ENCODE measurements at places on chromosomes 2 and 18.

- DNase-seq, result no peak
These were observed 293.9 kb upstream of the DLGAP1 start for GRCh38 chr18:4748975-4749374.

DNA sequence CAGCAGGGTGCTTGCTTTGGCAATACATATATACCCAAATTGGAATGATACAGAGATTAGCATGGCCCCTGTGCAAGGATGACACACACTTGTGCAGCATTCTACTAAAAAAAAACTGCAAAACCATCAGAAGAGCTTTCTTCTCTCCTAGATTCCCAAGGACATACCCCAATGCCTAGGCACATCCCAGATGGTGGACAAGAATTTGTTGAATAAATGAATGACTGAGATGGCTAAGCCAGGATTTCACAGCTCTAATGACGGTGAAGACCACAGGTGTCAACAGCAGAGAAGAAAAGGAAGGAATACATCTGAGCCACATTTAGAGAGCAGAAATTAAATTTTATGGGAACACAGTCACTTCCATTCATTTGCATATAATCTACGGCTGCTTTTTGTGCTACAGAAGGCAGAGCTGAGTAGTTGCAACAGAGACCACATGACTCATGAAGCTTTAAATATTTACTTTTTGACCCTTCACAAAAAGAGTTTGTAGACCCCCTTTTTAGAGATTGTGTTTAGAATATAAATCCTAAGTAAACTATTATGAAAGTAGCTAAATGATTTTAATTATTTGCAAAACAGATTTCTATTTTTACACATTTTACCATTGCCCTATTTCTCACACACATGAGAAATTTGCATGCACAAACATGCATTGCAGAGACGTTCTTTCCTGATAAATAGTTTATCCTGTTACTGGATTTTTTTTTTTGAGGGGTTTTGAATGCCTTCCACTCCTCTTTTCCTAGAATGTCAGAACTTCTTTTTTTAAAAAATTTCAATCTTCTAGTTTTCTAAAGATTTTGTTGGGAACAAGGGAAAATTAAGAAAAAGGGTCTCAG, 119.0 kb downstream of the PMAIP1 start:
- no peak for DNase-seq

GRCh38 chr2:218664653-218665052, 5.2 kb downstream of the BCS1L start:
- DNase-seq, result no peak

DNA sequence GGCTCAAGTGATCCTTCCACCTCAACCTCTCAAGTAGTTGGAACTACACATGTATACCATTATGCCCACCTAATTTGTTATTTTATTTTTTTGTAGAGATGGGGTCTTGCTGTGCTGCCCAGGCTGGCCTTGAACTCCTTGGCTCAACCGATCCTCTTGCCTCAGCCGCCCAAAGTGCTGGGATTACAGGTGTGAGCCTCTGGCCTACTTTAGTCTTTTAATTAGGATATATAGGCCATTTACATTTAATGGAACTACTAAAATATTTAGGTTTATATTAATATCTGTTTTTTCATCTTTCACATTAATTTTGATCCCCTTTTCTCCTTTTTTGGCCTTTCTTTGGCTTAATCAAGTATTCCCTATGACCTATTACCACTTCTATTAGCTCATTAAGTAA, 95.7 kb upstream of the OSR1 start:
- no peak for DNase-seq

DNA sequence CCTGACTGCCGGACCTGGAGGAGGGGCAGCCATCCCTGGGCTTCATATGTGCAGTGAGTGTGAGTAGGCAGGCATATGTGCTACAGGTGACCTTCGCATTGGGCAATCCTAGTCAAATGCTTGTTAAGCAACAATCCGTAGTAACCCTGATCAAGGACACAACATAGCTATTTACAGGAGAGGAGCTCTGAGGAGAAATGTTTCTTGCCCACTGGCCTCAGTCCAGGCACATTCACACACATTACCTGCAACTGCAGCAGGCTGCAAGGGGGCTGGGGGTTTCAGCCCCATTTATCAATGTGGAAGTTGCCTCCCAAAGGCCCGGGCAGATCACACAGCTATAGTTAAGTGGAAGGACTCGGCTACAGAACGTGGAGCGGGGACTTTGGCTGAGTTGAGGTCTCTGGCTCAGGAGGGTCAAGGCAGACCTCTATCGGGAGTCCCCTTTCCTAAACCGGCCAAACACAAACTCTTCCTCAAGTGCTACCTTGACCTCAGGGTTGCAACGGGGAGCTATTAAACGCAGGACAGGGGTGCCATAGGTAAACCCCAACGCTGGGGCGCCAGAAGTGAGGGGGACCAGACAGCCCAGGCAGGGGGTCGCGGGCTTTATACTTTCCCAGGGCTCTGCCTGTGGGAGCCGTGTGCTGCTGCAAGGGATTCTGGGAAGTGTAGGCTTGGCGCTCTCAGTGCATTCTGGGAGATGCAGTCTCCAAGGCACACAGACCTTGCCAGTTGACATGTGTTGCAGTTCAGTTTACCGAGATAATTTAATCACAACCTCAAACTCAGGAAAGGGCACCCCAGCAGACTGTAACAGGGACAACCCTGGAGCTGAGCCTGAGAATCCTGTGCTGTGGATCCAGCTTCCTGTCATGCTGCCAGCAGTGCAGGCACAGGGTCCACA, 9.4 kb downstream of the KHK start:
- DNase-seq, result no peak

- DNase-seq, result no peak
These were observed 57.2 kb downstream of the LBH start for GRCh38 chr2:30288561-30288960.

- DNase-seq, result no peak
These were observed 138.9 kb downstream of the PMAIP1 start for GRCh38 chr18:60038731-60039130.

GRCh38 chr2:21427606-21428005, 303.8 kb downstream of the TDRD15 start:
- no peak for DNase-seq

DNA sequence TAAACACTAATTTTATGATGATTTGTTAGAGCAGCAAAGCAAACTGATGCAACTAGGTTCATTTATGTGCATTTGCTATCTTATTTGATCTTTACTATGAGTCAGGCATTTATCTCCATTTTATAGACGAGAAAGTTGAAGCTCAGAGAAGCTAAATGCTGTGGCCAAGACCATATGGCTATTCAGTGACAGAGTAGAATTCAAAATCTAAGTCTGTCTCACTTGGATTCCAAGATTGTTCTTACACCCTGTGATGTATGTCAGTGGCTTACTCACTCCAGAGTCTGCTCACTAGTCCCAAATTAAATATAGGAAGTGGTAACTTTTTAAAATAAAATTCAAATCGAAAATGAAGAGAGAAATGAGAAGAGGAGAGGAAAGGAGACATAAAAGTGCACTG, 114.0 kb upstream of the DDX18 start:
- no peak for DNase-seq

DNA sequence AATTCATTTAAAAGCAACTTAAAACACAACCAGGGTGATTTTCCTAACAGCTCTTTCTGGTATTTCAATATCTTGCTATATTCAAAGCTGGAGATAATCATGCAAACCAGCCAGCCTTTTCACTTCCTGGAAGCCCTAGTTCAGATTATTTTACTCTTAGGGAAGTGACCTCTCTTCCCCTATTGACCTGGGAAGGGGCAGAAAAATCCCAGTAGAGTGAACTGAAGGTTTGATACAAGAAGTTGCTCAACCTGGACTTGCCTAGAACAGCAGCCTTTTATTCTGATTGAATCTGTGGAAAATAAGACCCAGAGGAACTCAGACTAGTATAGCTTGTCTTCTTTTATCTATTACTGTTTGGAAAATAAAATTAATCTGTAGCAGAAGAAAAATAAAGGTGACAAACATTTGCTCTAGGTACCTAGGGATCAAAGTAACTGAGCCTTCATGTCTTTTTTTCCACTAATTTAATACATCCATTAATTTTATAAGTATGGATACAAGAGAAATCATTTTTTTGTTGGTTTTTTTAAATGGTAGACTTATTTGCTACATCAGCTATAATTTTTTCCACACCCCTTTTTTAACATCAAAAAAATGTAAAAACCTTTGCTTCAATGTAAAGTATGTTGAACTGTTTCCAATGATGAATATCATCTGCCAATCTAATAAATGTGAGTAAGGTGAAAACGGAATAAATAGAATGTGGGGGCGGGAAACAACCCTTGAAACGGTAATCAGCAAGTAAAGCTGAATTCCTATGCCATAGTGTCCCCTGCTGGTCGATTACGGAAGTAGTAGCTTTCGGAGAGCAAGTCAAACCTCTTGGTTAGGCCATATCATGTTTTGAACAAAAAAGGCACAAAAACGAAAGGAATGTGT, 629.9 kb downstream of the NRXN1 start:
- DNase-seq, result no peak

DNA sequence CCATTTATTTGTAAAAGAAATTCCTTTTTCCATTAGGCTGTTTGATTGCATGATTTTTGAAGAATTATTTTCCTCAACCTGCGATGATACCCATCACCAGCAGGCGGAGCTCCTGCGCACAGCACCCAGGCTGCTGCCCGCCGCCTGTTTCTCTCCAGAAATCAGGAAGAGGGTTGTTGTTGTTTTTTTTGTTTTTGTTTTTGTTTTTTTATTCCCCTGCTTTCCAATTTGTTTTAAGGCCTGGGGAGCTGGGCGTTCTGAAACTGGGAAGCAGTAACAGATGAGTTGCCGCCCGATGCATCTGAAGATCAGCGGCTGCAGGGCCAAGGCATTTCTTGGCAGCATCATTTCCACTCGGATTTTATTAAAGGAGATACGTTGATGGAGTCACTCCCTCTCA, 132.1 kb downstream of the MBP start:
- DNase-seq, result peak; percentile 19

DNA sequence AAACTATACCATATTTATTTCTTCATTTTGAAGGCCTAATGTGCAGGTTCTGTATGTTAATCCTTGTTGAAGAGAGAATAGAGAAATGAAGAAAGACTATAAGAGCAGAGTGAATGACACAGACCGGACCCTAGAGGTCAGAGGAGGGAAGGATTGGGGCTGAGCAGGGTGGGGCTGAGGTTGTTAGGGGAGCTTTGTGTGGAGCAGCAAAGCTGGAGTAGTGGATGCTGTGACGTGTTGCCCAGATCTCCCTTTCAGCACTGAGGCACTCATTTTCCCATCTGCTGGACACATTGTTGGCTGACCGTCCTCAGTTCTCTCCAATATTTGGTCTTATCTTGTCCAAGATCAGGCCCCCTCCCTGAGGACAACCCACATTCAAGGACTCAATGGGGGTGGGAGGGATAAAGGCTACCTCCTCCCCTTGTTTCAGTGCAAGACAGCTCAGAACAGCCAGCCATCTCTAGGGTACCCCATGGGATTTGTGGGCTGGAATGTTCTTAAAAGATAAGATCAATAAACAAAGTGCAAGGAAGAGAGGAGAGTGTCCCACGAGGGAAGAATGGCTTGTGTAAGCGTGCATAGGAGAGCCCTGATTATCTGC, 143.6 kb downstream of the TDRD15 start:
- no peak for DNase-seq

DNA sequence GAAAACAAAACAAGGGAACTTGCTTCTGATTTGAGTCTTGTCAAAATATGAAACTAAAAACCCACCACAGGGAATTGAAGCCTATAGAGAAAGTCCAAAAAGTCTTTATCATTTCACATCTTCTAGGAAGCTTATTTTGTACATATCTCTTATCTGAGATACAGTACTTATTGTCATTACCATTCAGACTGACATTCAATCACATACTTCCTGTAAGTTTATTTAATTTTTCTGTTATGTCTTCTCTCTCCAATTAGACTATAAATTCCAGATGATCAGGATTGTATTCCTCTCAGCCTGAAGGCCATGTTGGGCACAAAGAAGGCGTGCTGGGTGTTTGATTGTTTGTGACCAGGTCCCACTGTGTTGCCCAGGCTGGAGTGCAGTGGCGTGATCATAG, 59.2 kb downstream of the METTL4 start:
- no peak for DNase-seq

GRCh38 chr2:194883711-194884110, 773.3 kb upstream of the SLC39A10 start:
- DNase-seq, result no peak

- DNase-seq, result peak; percentile 16
These were observed at the start of gene BOK for GRCh38 chr2:241558532-241559322. TSS of gene BOK (plus strand) at chr2:241558745. CDS start at chr2:241559484, 739 bp downstream.

Data from stimulated activated CD4-positive, alpha-beta T cell treated with anti-CD3 and anti-CD28 coated beads, Interleukin-2, amount 100 ng/mL, for 4 hours (primary cell).